ENCODE measurements at places on chromosomes 4 and X. TPM values are rescaled to one million over a fixed set of nuclear protein-coding genes. Genes with fewer than 3 reads are reported as not detected.

PPEF2 gene
- under 0.01 TPM for total RNA-seq

CXCL3 gene
- total RNA-seq: 0.22 TPM

WFS1 gene
- total RNA-seq: 107 TPM

MAB21L2 gene
- 0.20 TPM for total RNA-seq

ARHGAP10 gene
- 4.8 TPM for total RNA-seq

FRMD7 gene
- total RNA-seq: not detected

TBC1D1 gene
- total RNA-seq: 107 TPM

HTT-AS gene
- not detected for total RNA-seq

LRBA gene
- total RNA-seq: 37.9 TPM

PABPC1L2B gene
- total RNA-seq: not detected

CSN3 gene
- total RNA-seq: not detected

QDPR gene
- total RNA-seq: 10.5 TPM

SHROOM4 gene
- total RNA-seq: 22.9 TPM

FSTL5 gene
- total RNA-seq: not detected

SPP1 gene
- total RNA-seq: not detected

CSAG2 gene
- not detected for total RNA-seq

PACRGL gene
- total RNA-seq: 10.2 TPM

TMPRSS11F gene
- not detected for total RNA-seq

TCEAL6 gene
- total RNA-seq: not detected

PAGE2B gene
- total RNA-seq: not detected

C4orf51 gene
- not detected for total RNA-seq

IL2 gene
- total RNA-seq: not detected

FBXW7 gene
- 51.2 TPM for total RNA-seq

PPEF1 gene
- total RNA-seq: not detected

SLITRK4 gene
- total RNA-seq: 0.20 TPM

SPOCK3 gene
- total RNA-seq: not detected

CT45A5 gene
- total RNA-seq: not detected

CITED1 gene
- total RNA-seq: under 0.01 TPM

HELT gene
- not detected for total RNA-seq

LNX1 gene
- 10.1 TPM for total RNA-seq

MTTP gene
- not detected for total RNA-seq

FAT4 gene
- 40.3 TPM for total RNA-seq

LRAT gene
- total RNA-seq: not detected

ADH1A gene
- not detected for total RNA-seq

CFAP99 gene
- total RNA-seq: not detected

MAGEA4 gene
- not detected for total RNA-seq

GUCY1A1 gene
- 12.9 TPM for total RNA-seq
